Left renal pelvis (tissue), 4 donors: ENCODE measurements at places on chromosomes 1 and 21.

- no peak for DNase-seq
These were observed 8.2 kb upstream of the KCNE2 start for GRCh38 chr21:34355570-34355969.

DNA sequence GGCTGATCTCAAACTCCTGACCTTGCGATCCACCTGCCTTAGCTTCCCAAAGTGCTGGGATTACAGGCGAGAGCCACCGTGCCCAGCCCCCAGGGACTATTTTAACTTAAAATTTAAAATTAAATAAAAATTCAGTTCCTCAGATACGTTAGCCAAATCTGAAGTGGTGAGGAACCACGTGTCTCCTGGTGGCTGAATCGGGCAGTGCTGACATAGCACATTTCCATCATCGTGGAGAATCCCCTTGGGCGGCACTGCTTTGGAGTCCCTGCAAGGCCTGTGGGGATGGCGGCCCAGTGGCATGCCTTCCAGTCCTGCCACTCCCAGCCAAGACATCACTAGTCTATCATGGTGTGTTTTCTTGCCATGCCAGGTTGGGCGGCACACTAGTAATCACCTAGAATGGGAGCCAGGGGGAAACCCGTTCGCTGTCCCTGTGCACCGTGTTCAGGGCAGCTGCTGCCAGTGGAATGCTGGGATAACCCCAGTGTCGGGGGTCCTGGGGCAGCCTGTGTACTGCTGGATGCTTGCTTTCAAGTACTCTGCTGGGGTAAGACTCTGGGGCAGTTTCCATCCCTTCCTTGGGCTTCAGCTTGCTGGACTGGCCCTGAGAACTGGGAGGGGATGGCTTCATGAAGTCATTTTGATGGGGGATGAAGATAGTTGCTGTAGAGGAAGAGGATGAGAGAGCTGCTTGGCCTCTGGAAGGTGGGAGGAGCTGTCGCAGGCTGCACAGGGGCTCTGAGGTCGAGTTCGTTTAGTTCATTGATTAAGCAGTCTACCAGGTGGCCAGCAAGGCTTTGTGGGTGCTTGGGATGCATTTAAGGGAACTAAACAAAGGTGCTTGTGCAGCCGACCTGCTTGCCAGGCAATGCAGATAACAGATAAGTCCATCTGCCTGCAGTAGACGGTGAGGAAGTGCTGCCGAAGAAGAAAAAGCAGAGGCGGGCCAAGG is 4.6 kb downstream of the ZBTB48 start:
- DNase-seq: no peak

- no peak for DNase-seq
These were observed 77.2 kb downstream of the FHAD1 start for GRCh38 chr1:15323989-15324868.

DNA sequence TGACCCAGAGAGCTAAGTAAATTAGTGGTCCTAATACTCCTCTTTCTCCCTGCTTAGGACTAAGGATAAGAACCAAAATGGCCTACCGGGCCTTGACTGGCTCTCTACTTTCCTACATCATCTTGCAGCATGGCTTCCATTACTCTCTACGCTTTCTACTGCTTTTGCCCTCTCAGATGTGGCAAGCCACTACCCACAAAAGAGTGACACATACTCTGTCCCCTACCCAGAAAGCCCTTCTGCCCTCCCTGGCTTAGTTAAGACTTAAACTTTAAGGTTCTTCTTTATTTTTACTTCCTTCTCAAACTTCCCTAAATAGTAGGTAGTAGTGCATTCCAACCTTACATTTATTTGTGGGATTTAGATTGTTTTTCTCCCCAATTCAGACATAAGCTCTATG is 228.1 kb downstream of the TPR start:
- DNase-seq: no peak

GRCh38 chr1:151537112-151537511 is 3.0 kb upstream of the TUFT1 start:
- no peak for DNase-seq

- no peak for DNase-seq
These were observed 73.1 kb upstream of the EDEM3 start for GRCh38 chr1:184827600-184828368.

DNA sequence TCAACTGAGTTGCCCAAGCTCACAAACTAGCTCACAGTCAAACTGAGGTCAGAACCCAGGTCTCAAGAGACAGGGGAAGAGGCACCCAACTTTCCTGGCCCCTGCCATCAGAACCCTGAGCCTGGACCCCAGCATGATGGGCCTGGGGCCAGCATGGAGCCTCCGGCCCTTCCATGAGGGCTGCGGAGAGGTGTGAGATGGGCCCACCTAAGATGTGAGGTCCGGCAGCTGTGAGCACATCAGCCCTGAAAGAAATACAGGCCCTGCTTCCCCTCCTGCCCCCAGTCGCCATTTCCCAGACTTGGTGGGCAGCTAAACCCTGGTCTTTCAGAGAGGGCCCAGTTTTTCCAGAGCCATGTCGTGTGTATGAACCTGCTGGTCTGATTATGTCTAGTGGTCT is 30.6 kb downstream of the QSOX1 start:
- no peak for DNase-seq
